ENCODE measurements at places on chromosomes 3 and 15. TPM values are rescaled to one million over a fixed set of nuclear protein-coding genes. Genes with fewer than 3 reads are reported as not detected.

MME gene
- total RNA-seq = not detected

PLSCR5 gene
- not detected for total RNA-seq

LEO1 gene
- 66.7 TPM for total RNA-seq

CD200 gene
- total RNA-seq = not detected

ITIH1 gene
- not detected for total RNA-seq

IL17RD gene
- total RNA-seq = 0.43 TPM

DPPA4 gene
- not detected for total RNA-seq

ARL6 gene
- 4.5 TPM for total RNA-seq

TMCO5A gene
- total RNA-seq = not detected

SPATA12 gene
- total RNA-seq = 0.44 TPM

PODXL2 gene
- total RNA-seq = 10.9 TPM

GNAT1 gene
- not detected for total RNA-seq
